Hippocampal formation (tissue), 2 donors: ENCODE measurements at places on chromosomes 1 and 21.

DNA sequence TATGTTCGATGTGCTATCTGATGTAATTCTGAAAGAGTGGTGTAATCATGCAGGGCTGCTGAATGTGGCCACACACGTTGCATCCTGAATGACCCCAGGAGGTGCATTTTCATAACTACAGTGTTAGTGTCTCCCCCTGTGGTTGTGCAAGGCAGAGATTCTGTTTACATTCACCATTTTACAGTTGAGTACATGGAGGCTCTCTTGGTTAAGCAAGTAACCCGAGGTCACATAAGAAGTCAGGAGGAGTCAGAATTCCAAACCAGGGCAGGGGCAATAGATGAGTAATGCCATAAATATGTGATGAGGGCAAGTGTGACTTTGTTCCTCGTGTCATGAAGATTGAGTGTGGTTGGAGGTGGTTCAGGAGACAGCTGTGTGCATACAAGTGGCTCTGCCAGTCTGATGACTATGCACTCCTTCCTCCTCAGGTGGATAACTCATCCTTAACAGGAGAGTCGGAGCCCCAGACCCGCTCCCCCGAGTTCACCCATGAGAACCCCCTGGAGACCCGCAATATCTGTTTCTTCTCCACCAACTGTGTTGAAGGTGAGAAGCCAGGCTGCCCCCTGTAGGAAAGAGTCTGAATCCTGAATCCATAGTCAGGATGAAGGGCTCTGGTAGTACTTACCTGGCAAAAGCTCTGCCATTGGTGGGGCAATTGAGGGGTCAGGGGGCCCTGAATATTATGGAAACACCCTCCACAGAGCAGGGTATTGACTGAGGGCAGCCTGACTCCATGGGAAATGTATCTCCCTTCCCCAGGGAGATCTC, 9.3 kb downstream of the ATP1A2 start:
- no peak for DNase-seq

GRCh38 chr1:238465449-238465848, 574.7 kb upstream of the ZP4 start:
- DNase-seq: no peak

DNA sequence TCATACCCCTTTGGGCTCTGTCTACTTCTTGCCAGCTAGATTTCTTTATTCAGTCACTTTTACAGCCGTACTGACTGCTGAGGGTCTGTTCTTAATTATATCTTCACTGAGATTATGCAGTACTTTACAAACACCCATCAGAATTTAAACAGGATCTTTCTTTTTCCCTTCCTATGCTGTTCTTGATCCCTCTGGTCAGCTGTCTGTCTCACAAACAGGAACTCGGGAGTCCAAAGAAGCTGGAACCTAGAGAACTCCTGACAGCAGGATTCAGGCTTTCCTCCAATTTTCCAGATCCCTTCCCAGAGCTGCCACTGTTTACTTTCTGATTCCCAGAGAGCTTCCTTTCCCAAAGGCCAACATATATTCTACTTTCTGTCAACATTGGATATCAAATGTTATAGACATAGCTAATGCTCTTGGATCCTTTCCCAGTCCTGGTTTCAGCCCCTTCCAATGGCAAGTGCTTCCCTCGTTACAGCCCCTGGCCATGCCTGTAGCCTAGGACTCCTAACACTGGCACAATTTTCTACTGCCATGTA, 59.5 kb downstream of the ATP2B4 start:
- DNase-seq: no peak

DNA sequence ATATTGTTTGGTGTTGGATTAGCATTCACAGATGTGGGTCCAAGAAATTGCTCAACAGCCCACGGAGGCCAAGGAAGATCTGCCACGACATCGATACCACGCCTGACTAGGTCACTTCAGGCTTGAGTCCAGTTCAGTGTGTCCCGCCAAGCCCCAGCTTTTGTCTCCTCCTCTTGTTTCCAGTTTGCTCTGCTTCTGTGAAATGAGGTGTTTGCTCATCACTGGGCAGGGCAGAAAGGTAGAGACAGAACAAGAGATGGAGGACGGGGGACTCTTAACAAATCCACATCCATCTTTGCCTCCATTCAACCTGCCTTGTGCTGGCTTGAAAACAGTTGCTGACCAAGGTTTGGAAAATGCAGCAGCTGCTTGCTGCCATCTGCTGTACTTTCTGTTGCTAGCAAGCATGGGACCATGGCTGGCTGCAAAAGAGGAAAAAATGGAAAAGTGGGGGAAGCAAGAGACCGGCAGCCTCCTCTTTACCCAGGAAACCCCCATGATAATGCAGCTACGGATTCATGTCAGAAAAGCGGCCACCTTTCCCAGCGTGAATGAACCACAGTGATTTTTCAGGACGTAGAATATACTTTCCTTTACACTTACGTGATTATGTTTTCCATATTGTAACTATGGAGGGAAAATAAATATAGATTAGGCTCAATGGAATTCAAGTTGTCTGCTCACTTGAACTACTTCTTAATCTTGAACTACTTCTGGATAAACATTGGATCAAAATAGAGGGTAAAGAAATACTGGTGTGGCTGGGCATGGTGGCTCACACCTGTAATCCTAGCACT, 80.2 kb upstream of the GREM2 start:
- peak; percentile 33 for DNase-seq

DNA sequence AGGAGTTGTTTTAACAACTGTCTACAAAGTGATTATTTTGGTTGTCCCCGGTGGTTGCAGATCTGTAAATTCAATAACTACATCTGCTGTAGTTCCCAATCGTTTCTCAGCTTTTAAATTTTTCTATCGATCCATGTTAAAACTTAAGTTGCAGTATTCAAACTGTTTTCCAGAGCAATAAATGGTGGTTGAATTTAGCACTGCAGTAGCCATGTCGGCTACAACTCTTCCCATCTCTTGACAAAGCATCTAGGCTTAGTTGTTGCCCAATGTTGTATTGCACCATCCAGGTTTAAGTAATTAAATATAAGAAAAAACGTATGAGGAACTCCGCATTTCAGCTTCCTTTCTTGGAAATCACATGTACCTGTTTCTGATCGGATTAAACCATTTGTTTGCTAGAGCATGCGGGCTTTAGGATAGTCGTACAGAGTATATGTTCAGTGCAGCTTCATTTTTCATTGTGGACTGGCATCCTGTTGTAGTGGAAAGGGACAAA, 996 bp downstream of the CNIH4 start:
- DNase-seq: no peak

GRCh38 chr1:210294999-210295745, 33.5 kb upstream of the HHAT start:
- DNase-seq: no peak

- no peak for DNase-seq
Observed at GRCh38 chr1:46557403-46557802, 6.0 kb upstream of the KNCN start.

DNA sequence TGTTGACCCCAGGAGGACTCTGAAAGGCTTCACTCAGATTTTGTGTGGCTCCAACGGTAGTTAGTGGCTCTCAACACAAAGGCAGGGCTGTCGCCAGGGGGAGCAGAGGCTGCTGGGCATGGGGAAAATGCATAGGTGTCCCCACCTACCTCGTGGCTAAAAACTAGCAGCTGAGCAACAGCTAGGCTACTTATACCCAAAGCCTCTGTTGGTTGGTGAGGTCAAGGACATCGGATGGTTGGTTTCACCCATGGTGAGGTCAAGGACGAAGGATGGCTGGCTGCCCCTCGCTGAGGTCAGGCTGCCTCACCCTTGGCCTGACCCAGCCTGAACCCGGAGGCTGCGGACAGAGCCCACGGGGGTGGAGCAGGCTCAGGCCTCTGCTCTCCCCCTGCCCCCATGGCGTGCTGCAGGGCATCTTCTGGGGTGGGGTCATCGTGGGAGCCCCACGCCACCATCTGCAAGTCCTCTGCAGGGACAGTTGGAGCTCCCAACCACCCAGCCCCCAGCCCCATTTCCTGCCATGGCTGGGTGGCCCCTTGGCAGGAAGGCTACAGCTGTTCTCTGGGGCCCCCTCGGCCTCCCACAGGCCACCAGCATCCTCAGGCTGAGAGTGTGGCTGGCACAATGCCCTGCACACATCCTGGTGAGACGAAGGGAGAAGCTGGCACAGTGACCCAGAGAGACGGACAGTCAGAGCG, 8.5 kb upstream of the GNB1 start:
- DNase-seq: no peak

GRCh38 chr1:27416387-27417111, 24.1 kb downstream of the GPR3 start:
- DNase-seq: peak; percentile 41

- no peak for DNase-seq
Observed at GRCh38 chr1:207497941-207498340, 2.0 kb downstream of the CR1 start.

- no peak for DNase-seq
Observed at GRCh38 chr21:36194024-36194423, 37.4 kb downstream of the DOP1B start.

DNA sequence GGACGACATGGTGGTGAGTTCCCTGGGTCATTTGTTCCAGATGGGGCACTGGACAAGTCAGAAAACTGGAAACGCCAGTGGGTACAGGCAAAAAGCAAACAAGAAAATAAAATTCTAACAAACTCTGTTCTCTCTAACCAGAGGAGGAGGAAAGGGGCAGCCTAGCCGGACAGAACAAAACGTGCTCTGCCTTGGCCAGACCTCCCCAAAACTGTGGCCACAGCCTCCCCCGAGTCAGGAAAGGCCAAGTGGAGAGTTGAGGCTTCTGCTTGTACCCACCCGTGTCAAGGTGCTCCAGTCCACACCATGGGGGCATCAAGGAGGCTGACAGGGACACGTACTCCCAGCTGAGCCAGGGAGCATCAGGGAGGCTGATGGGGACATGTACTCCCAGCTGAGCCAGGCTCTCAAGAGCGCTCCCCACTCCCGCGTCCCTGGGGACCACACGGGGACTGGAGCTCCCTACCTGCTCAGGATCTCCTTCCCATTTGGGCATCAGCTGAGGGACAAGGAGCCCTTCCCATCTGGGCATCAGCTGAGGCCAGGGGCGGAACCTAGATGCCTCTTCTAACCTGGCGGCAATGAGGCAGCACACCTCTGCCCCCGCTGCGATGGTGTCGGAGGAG, 154.8 kb upstream of the COL6A1 start:
- DNase-seq: no peak

DNA sequence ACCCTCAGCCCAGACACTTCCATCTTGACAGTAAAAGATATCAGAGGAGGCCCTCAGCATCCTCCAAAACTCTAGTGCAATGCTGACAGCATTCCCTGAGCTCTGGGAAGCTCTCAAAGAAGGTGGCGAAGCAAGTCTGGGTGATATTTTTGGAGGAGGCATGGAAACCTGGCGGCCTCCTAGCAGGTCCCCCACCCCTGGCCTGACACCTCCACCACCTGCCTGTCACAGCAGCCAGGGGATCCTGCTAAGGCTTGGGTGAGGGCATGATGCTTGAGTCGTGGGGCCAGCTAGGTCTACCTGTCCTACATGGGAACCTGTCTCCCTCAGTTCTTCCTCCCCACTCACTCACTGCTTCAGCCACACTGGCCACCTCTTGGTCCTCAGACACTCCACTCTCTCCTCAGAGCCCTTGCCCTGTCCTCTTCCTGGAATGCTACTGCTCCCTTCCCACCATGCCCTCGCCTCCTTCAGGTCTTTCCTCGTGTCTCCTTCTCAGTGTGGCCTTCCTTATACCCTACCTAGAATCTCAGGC, 8.5 kb downstream of the DHRS3 start:
- no peak for DNase-seq

DNA sequence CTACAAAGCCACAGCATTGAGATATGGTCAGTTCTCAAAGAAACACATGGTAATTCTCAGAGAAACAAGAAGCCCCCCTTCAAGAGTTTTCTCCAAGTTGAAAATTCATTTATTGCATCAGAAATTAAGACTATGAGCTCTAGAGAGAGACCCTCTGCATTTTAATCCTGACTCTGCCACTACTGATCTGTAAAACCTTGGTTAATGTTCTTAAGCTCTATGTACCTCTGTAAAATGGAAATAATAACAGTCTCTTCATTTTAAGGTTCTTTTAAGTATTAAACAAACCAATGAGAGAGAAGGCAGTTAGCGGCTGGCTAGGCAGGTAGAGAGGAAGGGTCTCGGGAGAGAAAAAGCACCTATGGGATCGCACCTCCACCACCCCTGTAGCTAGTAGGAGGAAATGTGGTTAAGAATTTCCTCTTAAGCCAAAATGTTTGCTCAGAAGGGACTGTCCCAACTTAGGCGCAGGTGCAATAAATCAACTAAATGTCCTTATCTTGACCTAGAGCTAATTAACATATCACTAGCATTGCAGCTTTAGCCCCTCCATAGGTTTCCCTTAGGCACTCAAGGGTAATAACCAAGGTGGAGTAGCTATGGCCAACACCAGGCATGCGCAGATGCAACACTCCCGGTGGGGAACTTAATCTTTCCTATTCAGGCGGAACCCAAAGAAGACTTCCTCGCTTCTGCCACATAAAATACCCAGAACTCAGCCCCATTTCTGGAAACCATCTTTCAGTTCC, 1685.4 kb downstream of the MRPL39 start:
- DNase-seq: no peak

DNA sequence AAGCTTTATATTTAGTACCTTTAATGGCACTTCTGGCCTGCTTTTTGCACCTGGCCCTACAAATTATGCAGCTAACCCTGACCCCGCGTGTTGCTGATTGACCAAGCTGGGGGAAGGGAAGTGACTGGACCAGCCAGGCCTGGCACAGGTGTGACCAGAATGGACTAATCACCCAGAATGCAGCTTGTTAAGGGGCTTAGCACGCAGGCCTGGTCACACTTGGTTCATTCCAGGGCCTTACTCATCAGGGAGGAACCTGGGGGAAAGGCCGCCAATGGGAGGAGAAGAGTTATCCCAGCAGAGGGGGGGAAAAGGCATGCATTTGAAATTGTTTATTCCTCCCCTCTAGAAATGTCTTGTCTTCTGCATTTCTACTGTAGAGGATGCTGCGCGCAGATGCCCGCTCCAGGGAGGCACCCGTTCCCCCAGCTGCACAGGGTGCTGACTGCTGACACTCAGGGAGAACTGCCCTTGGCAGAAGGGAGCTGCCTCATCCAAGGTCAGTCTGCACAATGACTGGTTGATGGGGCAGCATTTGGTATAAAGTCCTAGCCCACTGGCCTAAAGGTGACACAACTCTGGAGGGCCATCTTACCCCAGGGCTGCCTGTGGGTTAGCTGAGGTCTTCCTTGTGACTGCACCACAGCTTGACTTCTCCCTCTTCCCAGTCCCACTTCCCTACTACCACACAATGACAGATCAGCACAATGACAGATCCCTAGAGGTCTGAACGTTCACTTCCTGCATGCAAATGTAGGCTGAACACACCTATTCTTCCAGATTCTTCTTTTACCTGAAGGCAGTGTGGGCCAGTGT, 29.0 kb downstream of the DHCR24 start:
- no peak for DNase-seq

- no peak for DNase-seq
Observed at GRCh38 chr1:84427250-84428188, 29.2 kb downstream of the DNASE2B start.

DNA sequence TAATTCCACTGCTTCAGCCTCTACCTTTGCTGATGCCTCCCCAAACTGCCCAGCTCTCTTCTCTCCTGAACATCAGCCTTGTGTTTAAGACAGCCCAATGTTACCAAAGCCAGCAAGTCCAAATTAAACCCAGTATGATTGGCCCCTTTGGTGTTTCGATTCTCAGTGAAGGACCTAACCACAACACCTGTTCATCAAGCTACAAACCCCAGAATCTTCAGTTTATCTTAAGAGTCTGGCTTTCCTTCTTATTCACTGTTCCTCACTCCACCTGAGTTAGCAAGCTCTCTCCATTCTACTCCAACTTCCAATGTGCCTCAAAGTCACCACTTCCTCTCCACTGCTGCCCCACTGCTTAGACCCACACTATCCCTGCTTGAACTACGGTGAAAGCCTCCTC, 25.5 kb upstream of the ITPKB start:
- DNase-seq: no peak

GRCh38 chr1:66247415-66248208, 286.3 kb upstream of the SGIP1 start:
- no peak for DNase-seq
